ENCODE measurements at places on chromosomes 2 and 18. TPM values are rescaled to one million over a fixed set of nuclear protein-coding genes. Genes with fewer than 3 reads are reported as not detected.

DNA sequence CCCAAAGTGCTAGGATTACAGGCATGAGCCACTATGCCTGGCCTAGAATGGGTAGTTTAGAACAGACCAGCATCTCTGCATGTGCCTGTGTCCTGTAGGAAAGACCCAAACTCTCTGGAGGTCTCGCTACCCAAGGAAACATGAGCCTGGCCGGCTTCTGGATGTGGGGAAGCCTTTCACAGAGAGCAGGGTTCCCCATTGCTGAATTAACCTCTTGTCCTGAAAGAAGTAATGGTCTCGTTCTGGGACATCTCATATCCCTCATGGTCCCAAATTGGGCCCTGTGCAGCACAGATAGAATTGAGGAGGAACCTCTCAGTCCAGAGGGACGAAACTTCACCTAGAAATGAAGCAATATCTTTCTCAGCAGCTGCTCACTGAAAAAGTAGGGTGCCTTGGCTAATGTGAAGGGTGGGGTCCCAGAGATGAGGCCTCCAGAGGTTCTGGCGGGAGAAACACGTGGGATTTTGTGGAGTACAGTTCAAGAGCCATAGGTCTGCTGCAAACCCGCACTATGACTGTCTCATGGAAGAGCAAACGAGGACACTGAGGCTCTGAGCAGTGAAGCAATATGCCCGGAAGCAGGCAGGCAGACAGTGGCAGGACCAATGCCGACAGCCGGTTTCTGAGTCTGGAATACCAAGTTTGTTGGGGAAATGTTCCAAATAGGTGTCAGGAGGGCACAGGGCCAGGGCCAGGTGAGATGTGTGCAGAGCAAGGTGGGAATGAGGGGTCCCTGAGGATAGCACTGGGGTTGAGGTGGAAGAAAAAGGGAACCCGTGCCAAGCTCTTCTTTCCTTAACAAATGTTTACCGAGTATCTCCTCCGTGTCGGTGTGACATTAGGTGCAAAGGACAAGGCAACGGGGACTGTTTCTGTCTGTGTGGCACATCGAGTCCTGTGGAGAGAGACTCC is 121.0 kb upstream of the TWIST2 start:
- H3K4me3 ChIP-seq = no peak overlapping the region
- no peak overlapping the region for H3K27ac ChIP-seq
- no peak for DNase-seq

GRCh38 chr2:119929537-119929936 is 83.3 kb upstream of the EPB41L5 start:
- no peak for DNase-seq
- no peaks in the 10 kb centered on the region for H3K27me3 ChIP-seq
- no peak overlapping the region for H3K4me3 ChIP-seq
- H3K27ac ChIP-seq = no peak overlapping the region

GRCh38 chr2:54420524-54421172 is 35.5 kb upstream of the SPTBN1 start:
- peaks cover 1% of the 10 kb centered on the region for H3K36me3 ChIP-seq
- H3K4me3 ChIP-seq = no peak overlapping the region
- peaks cover 3% of the 10 kb centered on the region for H3K4me1 ChIP-seq
- H3K27ac ChIP-seq = no peak overlapping the region

- no peak overlapping the region for H3K4me3 ChIP-seq
- H3K4me1 ChIP-seq = no peaks in the 10 kb centered on the region
- no peaks in the 10 kb centered on the region for H3K36me3 ChIP-seq
Observed at GRCh38 chr2:71554028-71554705, 100.8 kb downstream of the DYSF start.

DNA sequence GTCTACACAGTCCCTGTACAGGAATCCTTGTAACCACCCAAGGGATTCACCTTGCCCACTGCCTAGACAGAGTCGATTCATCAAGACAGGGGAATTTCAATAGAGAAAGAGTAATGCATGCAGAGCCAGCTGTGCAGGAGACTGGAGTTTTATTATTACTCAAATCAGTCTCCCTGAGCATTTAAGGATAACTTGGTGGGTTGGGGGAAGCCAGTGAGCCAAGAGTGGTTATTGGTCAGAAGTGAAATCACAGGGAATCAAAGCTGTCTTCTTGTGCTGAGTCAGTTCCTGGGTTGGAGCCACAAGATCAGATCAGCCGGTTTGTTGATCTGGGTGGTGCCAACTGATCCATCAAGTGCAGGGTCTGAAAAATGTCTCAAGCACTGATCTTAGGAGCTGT is 17.8 kb upstream of the FAM98A start:
- no peak overlapping the region for H3K27ac ChIP-seq
- DNase-seq = no peak
- H3K4me1 ChIP-seq = peaks cover 7% of the 10 kb centered on the region
- H3K27me3 ChIP-seq = no peaks in the 10 kb centered on the region
- peaks cover 63% of the 10 kb centered on the region for H3K36me3 ChIP-seq

- H3K4me3 ChIP-seq = no peak overlapping the region
- H3K27me3 ChIP-seq = no peaks in the 10 kb centered on the region
- no peak for DNase-seq
- no peaks in the 10 kb centered on the region for H3K4me1 ChIP-seq
- no peak overlapping the region for H3K27ac ChIP-seq
Observed at GRCh38 chr2:33207151-33207740, 260.5 kb downstream of the LTBP1 start.

DNA sequence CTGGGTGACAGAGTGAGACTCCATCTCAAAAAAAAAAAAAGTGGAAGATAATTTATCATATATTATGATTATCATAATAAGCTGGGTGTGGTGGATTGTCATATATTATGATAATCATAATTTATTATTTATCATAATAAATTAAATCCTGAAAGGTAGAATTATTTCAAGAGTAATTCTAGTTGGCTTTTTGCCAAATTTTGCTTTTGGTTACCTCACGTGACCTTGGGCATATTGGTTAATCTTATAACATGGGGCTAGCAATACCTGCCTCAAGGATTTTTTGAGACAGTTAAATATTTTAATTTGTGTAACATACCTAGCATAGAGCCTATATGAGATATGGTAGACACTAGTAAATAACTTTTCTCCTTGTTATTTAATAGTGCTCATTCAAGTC is 111.3 kb upstream of the TTC27 start:
- no peak for DNase-seq
- H3K27me3 ChIP-seq = no peaks in the 10 kb centered on the region
- no peaks in the 10 kb centered on the region for H3K4me1 ChIP-seq
- H3K27ac ChIP-seq = no peak overlapping the region

GRCh38 chr2:52082646-52083045 is 1050.7 kb upstream of the NRXN1 start:
- no peak overlapping the region for H3K4me3 ChIP-seq
- no peaks in the 10 kb centered on the region for H3K27me3 ChIP-seq
- H3K36me3 ChIP-seq = no peaks in the 10 kb centered on the region
- H3K27ac ChIP-seq = no peak overlapping the region
- DNase-seq = no peak

DNA sequence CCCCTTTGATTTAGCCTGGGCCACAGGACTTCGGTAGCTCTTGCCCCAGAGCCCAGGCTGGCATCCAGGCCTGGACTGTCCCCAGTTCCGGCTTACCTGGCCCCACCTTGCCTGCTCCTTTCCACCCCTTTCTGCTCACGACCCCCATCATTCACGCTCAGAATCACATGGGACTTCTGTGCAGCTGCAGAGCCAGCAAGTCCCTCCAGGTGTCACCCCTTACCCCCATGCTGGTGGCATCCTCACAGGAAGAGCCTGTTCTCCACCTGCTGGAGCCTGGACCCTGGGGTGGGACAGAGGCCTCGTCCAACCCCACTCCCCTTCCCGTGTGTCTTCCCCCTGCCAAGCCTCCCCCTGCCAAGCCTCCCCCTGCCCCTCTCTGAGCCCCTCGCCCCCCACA is 7.9 kb upstream of the KCNIP3 start:
- H3K27ac ChIP-seq = no peak overlapping the region
- no peaks in the 10 kb centered on the region for H3K4me1 ChIP-seq
- no peaks in the 10 kb centered on the region for H3K27me3 ChIP-seq

DNA sequence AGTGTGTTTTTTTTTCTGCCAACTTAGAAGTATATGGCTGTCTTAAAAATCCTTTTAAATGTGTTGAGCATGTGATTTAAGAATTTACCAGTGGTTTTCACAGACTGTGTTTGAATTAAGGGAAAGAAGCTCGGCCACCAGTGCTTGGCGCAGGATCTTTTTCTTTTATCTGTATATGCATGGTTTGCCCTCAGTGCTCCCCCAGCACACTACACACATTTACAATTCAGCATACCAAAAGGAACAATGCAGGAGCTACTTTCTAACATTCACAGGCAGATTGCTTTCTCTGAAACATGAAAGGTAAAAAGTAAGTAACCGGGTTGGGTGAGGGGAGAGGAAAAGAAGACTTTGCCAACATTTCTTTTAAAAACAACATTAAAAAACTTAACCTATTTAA is 3.9 kb downstream of the SALL3 start:
- peaks cover 12% of the 10 kb centered on the region for H3K4me1 ChIP-seq
- H3K27me3 ChIP-seq = no peaks in the 10 kb centered on the region

- H3K4me1 ChIP-seq = peaks cover 1% of the 10 kb centered on the region
- no peaks in the 10 kb centered on the region for H3K27me3 ChIP-seq
- H3K27ac ChIP-seq = no peak overlapping the region
- DNase-seq = peak; percentile 78
Observed at GRCh38 chr2:129757915-129758783, 221.3 kb upstream of the RAB6C start.

DNA sequence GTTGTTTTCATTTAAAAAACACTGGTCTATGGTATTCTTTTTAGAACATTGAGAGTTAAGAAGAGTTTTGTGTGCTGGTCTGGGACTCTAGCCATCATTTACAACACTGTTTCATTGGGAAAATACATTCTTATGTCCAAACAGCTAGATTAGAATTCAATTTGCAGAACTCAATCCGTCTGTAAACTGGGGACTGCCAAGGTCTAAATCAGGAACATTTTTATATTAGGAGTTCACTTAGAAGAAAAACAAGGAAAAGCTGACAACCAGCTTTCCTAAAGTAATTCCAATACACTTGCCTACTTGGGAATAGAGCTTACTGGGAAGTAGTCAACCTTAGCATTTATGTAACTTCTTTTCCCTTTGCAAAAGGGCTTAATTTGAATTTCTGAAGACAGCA is 91.5 kb upstream of the RNF152 start:
- DNase-seq = no peak
- no peaks in the 10 kb centered on the region for H3K4me1 ChIP-seq
- no peaks in the 10 kb centered on the region for H3K27me3 ChIP-seq
- H3K4me3 ChIP-seq = no peak overlapping the region
- no peak overlapping the region for H3K27ac ChIP-seq

GRCh38 chr2:129764376-129765325 is 214.8 kb upstream of the RAB6C start:
- H3K4me1 ChIP-seq = no peaks in the 10 kb centered on the region
- no peak overlapping the region for H3K27ac ChIP-seq
- no peak overlapping the region for H3K4me3 ChIP-seq

- peaks cover 12% of the 10 kb centered on the region for H3K27me3 ChIP-seq
- peak; percentile 83 for DNase-seq
- H3K27ac ChIP-seq = no peak overlapping the region
- H3K4me3 ChIP-seq = peak overlapping the region; percentile 69
Observed at GRCh38 chr2:70948337-70949003, 12.8 kb downstream of the ATP6V1B1 start.

GRCh38 chr2:56613254-56613653 is 429.5 kb downstream of the CCDC85A start:
- no peaks in the 10 kb centered on the region for H3K27me3 ChIP-seq
- DNase-seq = no peak
- H3K27ac ChIP-seq = no peak overlapping the region
- no peaks in the 10 kb centered on the region for H3K4me1 ChIP-seq

GRCh38 chr2:25230198-25230947 is 62.0 kb upstream of the POMC start:
- H3K4me1 ChIP-seq = peaks cover 3% of the 10 kb centered on the region
- H3K36me3 ChIP-seq = peaks cover 20% of the 10 kb centered on the region
- H3K4me3 ChIP-seq = 0 out of 3 replicates have a peak overlapping the region, but pooled peaks have one; percentile 29
- H3K27me3 ChIP-seq = no peaks in the 10 kb centered on the region
- no peak for DNase-seq

DNA sequence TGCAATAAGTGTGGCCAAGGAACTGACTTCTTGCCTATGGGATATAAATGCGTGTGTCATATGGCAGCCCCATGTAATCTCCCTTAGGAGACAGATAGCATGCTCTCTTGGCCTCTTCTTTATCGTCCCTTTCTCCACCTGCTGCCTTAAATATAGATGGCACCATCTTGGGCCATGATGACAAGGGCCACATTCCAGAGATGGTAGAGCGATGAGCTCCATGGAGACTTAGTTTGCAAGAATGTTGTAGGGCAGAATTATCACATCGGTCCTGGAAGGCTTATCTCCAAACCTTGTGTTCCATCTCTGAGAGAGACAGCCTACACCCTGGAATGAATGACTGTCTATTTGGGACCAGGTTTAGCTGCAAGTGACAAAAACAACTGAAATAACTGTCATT is 536.7 kb downstream of the TNS1 start:
- H3K27ac ChIP-seq = no peak overlapping the region
- no peaks in the 10 kb centered on the region for H3K27me3 ChIP-seq
- H3K4me1 ChIP-seq = no peaks in the 10 kb centered on the region
- no peak overlapping the region for H3K4me3 ChIP-seq

DNA sequence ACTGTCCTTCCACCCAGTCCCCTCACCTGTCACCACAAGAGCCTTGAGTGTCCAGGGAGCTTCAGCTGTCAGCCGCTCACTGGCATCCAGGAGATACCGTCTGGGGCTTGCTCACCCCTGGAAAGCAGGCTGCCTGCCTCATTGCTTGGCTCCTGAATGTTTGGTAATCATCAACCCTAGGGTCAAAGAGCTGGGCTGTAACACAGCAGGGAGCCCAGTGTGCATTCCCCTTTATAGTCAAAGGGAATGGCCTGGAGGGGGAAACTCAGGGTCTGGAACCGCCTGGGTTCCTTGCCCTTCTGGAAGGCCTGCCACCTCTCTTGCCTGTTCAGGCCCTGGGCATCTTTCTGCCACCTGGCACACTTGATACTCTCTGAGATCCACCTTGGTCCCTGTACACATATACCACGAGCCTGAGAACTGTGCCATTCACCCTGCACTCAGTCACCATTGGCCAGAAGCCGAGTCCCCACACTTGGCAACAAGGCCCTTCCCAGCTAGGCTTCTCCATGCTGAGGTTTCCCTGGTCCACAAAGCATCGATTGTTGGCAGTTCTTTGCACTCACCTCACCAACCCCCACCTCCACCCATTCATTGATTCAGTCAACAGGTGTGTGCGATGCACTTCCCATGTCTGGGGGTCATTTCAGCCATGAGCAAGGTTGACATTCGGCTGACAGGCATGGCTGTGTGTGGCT is 35.0 kb downstream of the TPRKB start:
- DNase-seq = no peak
- H3K27me3 ChIP-seq = no peaks in the 10 kb centered on the region
- peaks cover 6% of the 10 kb centered on the region for H3K36me3 ChIP-seq
- H3K4me3 ChIP-seq = no peak overlapping the region

The KIAA2012 gene
- not detected for total RNA-seq

The AQP4 gene
- 0.42 TPM for total RNA-seq

The ZNF521 gene
- total RNA-seq = 3.3 TPM

The MAP2 gene
- total RNA-seq = 0.87 TPM

The REG1B gene
- total RNA-seq = not detected

The ATP9B gene
- total RNA-seq = 19.1 TPM

The TMEM17 gene
- 1.5 TPM for total RNA-seq

The EMILIN1 gene
- 1.2 TPM for total RNA-seq

The ANKRD30BL gene
- not detected for total RNA-seq

The PLB1 gene
- total RNA-seq = not detected

The SETBP1 gene
- total RNA-seq = 4.8 TPM

The UGT1A4 gene
- total RNA-seq = not detected

The SLC8A1 gene
- 1.7 TPM for total RNA-seq

The EVX2 gene
- not detected for total RNA-seq

Data from H9 (cell line).